ENCODE measurements at places on chromosomes 1 and 21.
A peak's percentile ranks its signal among the peaks of the same experiment; 100 is the strongest.

DNA sequence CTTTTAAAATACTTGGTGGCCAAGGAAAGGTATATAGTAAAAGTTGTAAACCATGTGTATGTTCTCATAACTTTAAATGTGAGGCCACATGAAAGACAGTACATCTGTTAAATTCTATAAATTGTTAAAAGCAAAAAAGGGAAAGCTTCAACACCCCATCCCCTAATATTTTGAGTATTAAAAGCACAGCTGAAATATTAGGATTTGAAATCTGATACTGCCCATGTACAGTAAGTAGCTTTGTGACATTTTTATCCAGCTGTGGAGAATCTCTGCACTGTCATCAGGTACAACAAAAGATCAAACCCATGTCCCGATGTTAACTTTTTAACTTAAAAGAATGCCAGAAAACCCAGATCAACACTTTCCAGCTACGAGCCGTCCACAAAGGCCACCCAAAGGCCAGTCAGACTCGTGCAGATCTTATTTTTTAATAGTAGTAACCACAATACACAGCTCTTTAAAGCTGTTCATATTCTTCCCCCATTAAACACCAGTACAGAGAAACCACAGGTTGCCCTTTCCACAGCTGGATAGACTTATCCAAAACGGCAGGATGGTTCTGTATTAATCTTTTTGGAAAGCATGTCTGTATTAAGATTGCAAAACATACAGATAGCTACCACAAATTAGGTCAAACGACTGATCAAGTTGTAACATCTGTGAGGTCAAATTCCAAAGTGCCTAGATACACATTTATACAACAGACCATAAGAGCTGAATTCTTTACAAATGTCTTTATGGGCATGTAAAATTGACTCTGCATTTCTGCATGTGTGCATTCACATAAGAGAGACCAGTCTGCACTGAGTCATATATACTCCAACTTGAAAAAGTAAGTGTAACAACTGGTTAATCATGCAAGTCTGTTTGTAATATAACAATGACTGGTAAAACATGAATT, 5.2 kb downstream of the IRF2BP2 start:
- peak; percentile 74 for DNase-seq

- DNase-seq = peak; percentile 33
Observed at GRCh38 chr1:160018900-160019299, 12.9 kb downstream of the PIGM start.

GRCh38 chr1:10528066-10529014, 53.6 kb downstream of the PEX14 start:
- peak; percentile 97 for DNase-seq

DNA sequence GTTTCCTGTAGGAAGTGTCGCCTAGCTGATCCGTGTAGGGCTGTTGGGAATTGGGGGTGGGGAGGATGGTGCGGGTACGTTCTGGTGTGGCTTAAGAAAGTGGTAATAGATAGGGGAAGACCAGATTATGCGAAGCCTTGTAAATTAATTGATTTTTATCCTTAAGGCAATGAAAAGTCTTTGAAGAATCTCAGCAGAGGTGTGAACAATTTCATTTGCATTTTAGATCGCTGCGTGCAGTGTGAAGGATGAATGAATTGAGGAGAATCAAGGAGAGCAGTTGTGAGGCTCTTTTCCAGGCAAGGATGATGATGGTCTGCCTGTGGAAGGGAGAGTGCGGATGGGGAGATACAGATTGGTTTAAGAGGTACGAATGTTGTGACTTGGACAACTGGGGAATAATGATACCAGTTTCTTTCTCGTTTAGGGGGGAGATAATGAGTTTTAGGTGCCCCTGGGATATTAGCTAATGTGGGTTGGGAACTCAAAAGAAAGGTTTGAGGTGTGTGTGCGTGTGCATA, 813 bp upstream of the DEDD start:
- no peak for DNase-seq

DNA sequence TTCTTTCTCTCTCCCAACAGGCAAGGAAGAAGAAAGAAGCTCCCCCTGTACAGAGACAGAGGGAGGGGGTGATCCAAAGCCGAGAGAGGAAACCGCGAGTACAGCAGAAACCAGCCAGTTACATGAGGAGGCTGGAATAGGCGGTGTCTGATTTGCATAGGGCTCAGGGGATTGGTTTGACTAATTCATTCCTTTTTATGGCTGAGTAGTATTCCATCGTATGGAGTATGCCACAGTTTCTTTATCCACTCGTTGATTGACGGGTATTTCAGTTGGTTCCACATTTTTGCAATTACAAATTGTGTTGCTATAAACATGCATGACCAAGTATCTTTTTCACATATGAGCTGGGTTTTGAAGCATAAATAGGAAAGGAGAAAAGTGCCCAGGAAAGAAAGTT, 3.4 kb upstream of the GPX7 start:
- no peak for DNase-seq

DNA sequence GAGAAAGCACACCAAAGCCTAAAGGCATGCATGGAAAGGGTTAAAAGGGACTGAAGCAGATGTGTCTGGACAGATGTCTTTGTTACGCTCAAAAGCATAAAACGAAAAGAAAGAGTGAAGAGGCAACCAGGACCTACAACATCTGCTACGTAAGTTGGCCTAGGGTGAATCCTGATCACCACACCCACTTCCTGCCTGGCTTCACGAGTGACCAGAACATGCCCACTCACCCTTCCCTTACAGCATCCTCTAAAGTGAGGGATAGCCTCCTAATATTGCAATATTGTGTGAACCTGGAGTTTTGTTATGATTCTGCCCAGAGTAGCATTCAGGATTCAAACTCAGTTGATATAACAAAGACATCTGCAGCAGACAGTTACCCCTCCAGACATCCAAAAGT, 10.6 kb upstream of the OLIG2 start:
- DNase-seq = no peak

DNA sequence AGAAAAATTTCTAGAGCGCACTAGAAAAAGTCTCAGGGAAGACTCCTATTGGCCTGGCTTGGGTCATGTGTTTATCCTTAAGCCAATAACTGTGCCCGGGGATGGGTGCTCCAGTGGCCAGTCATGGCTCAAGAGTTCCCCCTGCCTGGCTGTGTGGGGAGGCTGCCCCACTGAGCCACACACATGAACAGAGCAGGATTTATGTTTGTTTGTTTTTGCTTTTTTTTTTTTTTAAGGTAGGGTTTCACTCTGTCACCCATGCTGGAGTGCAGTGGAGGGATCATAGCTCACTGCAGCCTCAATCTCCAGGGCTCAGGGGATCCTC, 21.8 kb downstream of the EDN2 start:
- DNase-seq = no peak

GRCh38 chr1:198175423-198176170, 18.8 kb downstream of the NEK7 start:
- peak; percentile 76 for DNase-seq

DNA sequence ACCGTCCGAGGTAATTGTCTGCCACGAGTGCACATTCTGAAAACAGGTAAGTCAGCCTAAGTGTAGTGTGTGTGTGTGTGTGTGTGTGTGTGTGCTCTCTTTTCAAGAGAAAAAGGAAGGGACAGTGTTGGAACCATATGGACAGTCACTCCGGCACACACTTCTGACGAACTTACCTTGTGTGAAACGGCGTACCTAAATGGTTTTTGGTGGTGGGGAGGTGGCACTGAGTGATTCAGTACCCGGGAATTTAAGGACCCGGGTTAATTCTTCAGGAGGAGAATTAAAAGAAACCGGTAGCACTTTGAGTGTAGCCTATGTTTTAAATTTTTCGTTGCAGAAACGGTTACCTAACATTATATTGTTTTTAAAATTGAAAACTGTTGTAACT, 286 bp downstream of the ODR4 start:
- DNase-seq = no peak

DNA sequence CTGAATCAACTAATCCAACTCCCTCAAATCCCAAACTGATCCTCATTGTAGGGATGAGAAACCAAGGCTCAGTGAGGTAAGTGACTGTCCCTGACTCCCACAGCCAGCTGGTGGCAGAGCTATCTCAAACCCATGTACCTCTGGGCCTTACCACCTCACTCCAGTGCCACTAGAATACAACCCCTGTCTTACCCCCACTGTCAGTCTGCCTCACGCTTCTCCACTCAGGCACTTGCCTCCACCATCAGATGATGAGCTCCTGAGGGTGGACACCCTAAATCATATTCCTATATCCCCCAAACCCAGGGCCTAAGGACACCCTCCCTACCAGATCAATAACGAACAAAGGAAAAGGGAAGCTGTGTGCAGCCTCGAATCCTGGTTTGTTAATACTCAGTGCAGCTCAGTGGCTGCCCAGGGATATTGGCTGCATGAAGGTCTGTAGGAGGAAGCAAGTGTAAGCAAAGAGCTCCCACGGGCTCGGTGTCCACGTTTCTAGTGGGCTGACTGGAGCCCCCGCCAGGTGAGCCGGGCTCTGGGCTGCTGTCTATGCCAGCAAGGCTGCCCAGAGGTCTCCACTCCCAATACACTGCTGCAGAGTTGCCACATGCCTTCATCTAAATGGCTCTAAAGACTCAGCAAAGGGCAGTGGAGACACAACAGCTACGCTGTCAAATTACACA, 533.4 kb downstream of the MATN1 start:
- DNase-seq = no peak

DNA sequence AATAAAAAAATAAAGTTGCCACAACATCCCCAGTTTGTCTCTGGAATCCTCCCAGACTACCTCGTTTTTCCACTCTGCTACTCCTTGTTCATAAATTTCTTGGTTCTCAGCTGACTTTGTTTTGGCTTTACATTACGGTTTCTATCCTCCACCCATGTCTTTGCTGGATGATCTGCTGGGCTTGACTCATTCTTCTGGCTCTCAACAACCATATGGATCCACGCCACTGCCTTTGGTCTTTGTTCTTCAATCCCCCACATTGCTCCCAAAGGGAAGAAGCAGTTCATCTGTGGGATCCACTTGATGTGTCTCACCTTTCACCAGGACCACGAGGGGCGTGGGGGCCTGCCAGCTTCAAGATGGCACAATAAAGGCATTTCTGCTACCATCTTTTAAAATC, 67.1 kb upstream of the NBL1 start:
- DNase-seq = no peak

GRCh38 chr21:35291973-35292627, 243.0 kb upstream of the RUNX1 start:
- peak; percentile 92 for DNase-seq

DNA sequence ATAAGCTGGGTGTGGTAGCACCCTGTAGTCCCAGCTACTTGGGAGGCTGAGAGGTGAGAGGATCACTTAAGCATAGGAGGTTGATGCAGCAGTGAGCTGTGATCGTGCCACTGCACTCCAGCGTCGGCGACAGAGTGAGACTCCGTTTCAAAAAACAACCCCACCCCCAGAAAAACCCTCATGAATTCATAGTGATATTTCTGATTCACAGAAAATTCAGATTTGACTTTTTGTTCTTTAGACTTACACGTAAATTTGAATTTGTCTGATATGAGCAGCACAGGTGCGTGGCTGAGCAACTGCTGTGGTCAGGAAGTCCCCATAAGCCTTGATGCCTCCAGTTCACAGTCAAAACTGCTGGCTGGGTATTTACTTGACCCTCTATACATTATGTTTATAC, 10.0 kb upstream of the MORC3 start:
- no peak for DNase-seq

DNA sequence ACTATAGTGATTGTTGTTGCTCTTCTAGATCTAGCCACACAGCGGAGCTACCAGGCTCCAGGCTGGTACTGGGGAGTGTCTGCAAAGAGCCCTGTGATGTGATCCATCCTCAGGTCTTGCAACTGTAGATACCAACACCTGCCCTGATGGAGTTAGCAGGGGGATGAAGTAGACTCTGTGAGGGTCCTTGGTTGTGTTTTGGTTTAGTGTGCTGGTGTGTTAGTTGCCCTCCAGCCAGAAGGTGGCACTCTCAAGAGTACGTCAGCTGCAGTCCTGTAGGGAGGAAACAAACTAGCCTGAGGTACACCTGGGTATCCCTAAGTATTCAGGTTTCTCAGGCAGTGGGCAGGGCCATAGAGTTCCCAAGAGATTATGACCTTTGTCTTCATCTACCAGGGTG, 81.2 kb upstream of the TMPRSS2 start:
- DNase-seq = no peak

GRCh38 chr1:102566182-102566581, 542.1 kb downstream of the COL11A1 start:
- no peak for DNase-seq

GRCh38 chr1:57986432-57986831, 560.1 kb downstream of the OMA1 start:
- DNase-seq = no peak

- DNase-seq = peak; percentile 80
Observed at GRCh38 chr1:93716941-93717368, 35.3 kb upstream of the BCAR3 start.

GRCh38 chr1:186518822-186519381, 58.0 kb upstream of the PDC start:
- DNase-seq = no peak

DNA sequence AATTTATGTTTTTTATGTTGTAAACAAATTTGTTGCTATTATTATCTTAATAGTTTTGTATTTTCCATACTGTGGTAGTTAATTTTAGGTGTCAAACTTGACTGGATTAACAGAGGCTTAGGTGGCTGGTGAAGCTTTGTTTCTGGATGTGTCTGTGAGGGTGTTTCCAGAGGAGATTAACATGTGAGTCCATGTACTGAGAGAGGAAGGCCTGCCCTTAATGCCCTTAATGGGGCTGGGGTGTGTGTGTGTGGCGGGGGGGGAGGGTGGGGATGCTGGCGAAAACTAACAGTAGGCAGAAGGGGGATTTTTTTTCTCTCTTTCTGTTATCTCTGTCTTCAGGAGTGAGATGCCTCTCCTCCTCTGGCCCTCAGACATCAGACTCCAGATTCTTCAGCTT, 1.9 kb downstream of the OR14A16 start:
- DNase-seq = no peak

GRCh38 chr1:185444676-185445075, 127.6 kb upstream of the IVNS1ABP start:
- DNase-seq = no peak

- DNase-seq = no peak
Observed at GRCh38 chr1:219582296-219582695, 30.6 kb downstream of the ZC3H11B start.

- DNase-seq = peak; percentile 72
Observed at GRCh38 chr1:167555971-167556714, 2.6 kb upstream of the CREG1 start.

- DNase-seq = no peak
Observed at GRCh38 chr1:914891-915280, 8.8 kb upstream of the SAMD11 start.

DNA sequence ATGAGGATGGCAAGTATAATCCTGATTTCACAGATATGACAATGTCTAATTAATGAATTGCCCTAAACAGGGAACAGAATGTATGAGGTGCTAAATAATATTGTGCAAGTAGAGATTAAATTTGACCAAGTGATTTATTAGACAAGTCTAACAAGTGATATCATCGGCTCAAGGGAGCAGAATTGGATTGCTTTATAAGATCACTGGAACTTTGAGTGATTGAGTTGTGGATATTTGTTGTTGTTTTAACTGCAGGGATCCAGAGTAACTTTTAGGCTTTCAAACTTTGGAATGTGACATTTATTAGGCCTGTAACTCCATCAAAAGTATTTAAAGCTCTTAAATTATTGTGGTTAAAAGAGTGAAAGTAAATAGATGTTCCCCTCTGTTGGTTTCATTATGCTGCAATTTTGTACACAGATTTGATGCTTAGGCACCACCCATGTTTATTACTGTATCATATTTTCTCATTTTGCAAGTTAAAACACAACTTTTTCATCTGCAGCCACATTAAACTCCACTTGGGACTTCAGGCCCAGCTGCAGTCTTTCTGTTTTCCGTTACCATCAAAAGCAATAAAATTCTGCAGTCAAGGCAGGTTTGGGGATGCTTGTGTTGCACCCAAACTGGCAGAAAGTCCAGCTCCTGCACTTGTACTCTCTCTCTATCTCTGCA, 206.6 kb downstream of the HLX start:
- no peak for DNase-seq

- DNase-seq = peak; percentile 48
Observed at GRCh38 chr1:109509176-109510134, at the start of gene AMIGO1. AMIGO1 (minus strand) TSS chr1:109509727; CDS start chr1:109508912, 815 bp downstream.

Measured in kidney tubule cell (primary cell).